A549 treated with ZK216348 at 1 μM for 4 hours (cell line): ENCODE measurements at places on chromosomes 3 and 15. TPM values are rescaled to one million over a fixed set of nuclear protein-coding genes. Genes with fewer than 3 reads are reported as not detected.

ERICH6 gene
- not detected in 5 replicates for total RNA-seq

EIF4E3 gene
- 2.8 to 4.4 TPM (median 3.7 TPM) in 5 replicates for total RNA-seq

C3orf49 gene
- total RNA-seq, result not detected in 5 replicates

BCL2A1 gene
- total RNA-seq, result 10.0 to 22.2 TPM (median 11.4 TPM) in 5 replicates

EPHA6 gene
- total RNA-seq, result 0.19 TPM in 2 of 5 replicates, not detected in the others

TUSC7 gene
- total RNA-seq, result not detected in 5 replicates

PP2D1 gene
- not detected in 5 replicates for total RNA-seq

MITF gene
- 5.8 to 9.0 TPM (median 7.3 TPM) in 5 replicates for total RNA-seq

CACNA2D3 gene
- total RNA-seq, result 0.04 to 0.29 TPM (median 0.07 TPM) in 3 of 5 replicates, not detected in the others

GPR149 gene
- not detected in 5 replicates for total RNA-seq

PYGO1 gene
- 4.8 to 9.6 TPM (median 7.9 TPM) in 5 replicates for total RNA-seq

UNC13C gene
- not detected in 5 replicates for total RNA-seq

MKRN3 gene
- total RNA-seq, result 0.78 to 2.9 TPM (median 2.4 TPM) in 5 replicates

CLDN18 gene
- total RNA-seq, result not detected in 5 replicates

ROPN1 gene
- total RNA-seq, result not detected in 5 replicates

MEX3B gene
- 2.8 to 5.9 TPM (median 5.2 TPM) in 5 replicates for total RNA-seq

SERP1 gene
- 50.6 to 126 TPM (median 102 TPM) in 5 replicates for total RNA-seq

MESP1 gene
- 1.1 to 10.2 TPM (median 5.1 TPM) in 5 replicates for total RNA-seq

DAPK2 gene
- total RNA-seq, result 2.8 to 4.9 TPM (median 4.2 TPM) in 5 replicates

FETUB gene
- total RNA-seq, result 0.14 to 0.34 TPM (median 0.28 TPM) in 3 of 5 replicates, not detected in the others

PRR20G gene
- 0.35 to 0.56 TPM (median 0.44 TPM) in 5 replicates for total RNA-seq

SH2D7 gene
- not detected in 5 replicates for total RNA-seq

RBSN gene
- 8.0 to 11.1 TPM (median 9.5 TPM) in 5 replicates for total RNA-seq

CPNE9 gene
- total RNA-seq, result 0.14 to 0.30 TPM (median 0.21 TPM) in 3 of 5 replicates, not detected in the others

TBCCD1 gene
- 5.2 to 6.9 TPM (median 6.6 TPM) in 5 replicates for total RNA-seq

DUOXA1 gene
- total RNA-seq, result 0.07 to 0.28 TPM (median 0.08 TPM) in 4 of 5 replicates, not detected in the other

GHSR gene
- total RNA-seq, result not detected in 5 replicates

ANKRD34C gene
- total RNA-seq, result not detected in 5 replicates

CCDC39 gene
- not detected in 5 replicates for total RNA-seq

HHLA2 gene
- 0.07 to 0.15 TPM in 2 of 5 replicates, not detected in the others for total RNA-seq

CPN2 gene
- not detected in 5 replicates for total RNA-seq

TATDN2 gene
- 30.1 to 40.3 TPM (median 34.6 TPM) in 5 replicates for total RNA-seq

KLF15 gene
- 0.11 to 0.30 TPM (median 0.13 TPM) in 5 replicates for total RNA-seq

NAALADL2 gene
- 0.24 TPM in 1 of 5 replicates, not detected in the others for total RNA-seq

INSYN1 gene
- 0.61 to 2.2 TPM (median 1.6 TPM) in 5 replicates for total RNA-seq

LINGO1 gene
- total RNA-seq, result 5.3 to 12.5 TPM (median 10.7 TPM) in 5 replicates

UCN2 gene
- 4.6 to 11.7 TPM (median 8.9 TPM) in 5 replicates for total RNA-seq

ATR gene
- total RNA-seq, result 11.1 to 13.7 TPM (median 12.5 TPM) in 5 replicates

SLC22A14 gene
- total RNA-seq, result 0.09 TPM in 2 of 5 replicates, not detected in the others

SLC24A1 gene
- total RNA-seq, result 2.4 to 5.2 TPM (median 4.0 TPM) in 5 replicates
